ENCODE measurements at places on chromosomes 1 and 21.

DNA sequence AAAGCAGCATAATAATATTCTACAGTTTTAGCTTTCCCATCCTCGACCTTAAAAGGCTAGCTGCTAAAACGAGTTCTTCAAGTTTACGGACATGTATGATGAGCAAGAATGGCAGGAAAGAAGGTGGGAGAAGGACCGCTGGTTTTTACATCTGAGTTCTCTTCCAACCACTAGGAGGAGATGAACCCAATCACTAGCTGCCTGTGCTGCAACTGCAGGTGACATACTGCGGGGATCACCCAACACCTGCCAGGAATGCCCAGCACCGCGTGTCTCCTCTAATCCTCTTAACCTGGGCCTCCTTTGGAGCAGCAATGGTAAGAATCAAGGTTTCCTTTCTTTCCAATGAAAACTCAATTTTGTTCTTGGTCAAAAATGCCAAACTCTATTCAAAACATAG lies 23.5 kb downstream of the TOR3A start:
- no peak for DNase-seq

DNA sequence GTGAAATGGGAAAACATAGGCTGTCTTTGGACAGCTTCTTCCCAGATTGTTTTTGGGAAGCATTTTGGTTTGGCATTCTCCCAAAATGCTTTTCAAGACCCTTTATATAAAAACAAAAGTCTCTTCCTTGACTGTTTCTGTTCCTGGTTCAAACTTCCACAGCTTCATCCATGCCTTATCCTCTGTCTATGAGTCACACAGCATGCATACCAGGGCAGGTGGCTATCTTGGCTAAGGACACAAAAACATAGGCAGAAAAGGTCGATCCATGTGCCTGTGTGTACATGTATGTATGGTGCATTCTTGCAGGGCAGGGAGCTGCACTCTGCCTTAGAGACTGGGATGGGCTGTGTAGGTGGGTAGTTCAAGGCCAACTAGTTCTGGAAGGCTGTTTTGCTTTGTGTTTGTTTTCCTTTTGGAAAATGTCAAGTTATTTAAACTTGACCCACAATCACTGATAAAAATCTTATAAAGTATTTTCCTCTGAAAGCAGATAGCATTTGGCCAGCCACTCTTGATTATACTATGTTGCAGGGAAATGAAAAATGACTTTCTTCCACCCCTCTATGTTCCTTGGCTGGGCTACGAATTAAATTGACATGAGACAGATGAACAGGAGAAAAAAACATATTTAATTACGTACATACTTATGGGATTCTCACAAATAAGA lies 437.0 kb downstream of the SIPA1L2 start:
- DNase-seq = no peak

- no peak for DNase-seq
These were observed 156.2 kb upstream of the C8B start for GRCh38 chr1:57122031-57122430.

GRCh38 chr1:12488666-12489354 lies 129.2 kb downstream of the DHRS3 start:
- no peak for DNase-seq

DNA sequence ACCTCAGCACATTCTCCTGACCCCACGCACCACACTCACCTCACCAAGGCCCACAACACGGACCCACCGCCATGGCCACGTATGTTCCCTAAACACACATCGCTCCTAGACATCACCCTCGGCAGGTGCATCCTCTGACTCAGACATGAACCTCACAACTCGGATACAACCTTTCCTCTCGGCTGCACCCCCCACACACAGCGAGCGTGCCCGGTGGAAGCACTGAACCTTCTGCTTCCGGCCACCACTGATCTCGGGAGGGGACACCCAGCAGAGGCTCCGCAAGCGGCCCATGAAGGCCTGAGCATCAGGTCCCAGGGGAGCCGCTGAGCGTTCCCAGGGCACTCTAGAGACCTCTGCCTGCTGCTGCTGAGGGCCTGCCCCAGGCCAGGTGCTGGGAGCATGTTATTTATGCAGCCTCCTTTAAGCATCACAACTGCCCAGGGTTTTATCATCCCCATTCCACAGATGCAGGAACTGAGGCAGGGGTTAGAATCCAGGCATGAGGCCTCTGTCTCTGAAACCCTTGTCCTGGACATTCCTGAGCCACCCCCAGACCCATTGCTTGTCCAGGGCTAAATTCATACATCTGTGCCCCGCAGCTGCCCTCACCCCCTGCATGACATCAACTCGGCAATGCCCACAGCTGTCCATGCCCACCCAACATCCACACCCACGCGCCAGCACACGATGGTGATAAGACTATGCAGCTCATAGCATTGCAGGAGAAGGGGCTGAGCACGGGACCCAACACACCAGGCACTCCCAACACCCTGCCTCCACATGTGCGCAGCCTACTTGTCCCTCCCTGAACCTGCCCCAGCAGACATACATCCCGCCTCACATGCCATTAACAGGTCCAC lies 27.0 kb downstream of the SDC3 start:
- no peak for DNase-seq

GRCh38 chr1:89943846-89944781 lies 50.8 kb upstream of the ZNF326 start:
- no peak for DNase-seq

GRCh38 chr21:45451091-45451740 lies 46.3 kb downstream of the COL18A1 start:
- no peak for DNase-seq

DNA sequence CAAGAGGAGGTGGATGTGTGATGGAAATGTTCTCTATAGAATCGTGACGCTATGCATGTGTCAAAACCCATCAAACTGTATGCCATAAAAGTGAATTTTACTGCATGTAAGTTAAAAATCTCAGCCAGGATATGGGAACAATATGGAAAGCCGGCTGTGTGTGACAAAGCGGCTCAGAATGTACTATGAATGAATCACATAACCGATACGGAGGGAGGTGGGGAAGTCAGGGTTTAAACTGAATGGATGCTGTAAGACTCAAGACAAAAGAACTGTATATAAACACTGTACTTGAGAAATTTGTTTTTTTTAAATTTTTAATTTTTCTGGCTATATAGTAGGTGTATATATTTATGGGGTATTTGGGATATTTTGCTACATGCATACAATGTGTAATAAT lies 111.6 kb upstream of the PDE4B start:
- DNase-seq = no peak

DNA sequence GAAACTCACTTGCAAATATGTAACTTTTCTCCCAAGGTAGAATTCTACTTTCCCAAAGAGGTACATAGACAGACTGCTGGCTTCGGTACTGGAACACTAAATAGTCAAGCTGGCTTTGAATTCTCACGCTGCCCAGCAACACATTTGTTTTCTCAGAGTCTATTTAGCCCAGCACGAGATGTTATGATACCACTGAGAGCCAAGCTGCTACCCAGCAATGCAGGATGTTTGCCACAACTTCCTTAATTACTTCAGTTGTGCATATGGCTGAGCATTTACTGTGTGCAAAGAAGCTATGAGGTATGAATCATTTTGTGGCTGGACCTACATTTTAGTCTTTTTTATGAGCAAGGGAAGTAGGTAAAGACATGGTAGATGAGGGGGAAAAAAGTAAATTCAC lies 793.2 kb downstream of the PLA2G4A start:
- no peak for DNase-seq

- DNase-seq = no peak
These were observed 83.2 kb downstream of the RGL1 start for GRCh38 chr1:183887826-183888819.

- DNase-seq = no peak
These were observed 5.9 kb downstream of the PLOD1 start for GRCh38 chr1:11940260-11940921.

- DNase-seq = no peak
These were observed 23.9 kb upstream of the SPATA6 start for GRCh38 chr1:48495911-48496310.

DNA sequence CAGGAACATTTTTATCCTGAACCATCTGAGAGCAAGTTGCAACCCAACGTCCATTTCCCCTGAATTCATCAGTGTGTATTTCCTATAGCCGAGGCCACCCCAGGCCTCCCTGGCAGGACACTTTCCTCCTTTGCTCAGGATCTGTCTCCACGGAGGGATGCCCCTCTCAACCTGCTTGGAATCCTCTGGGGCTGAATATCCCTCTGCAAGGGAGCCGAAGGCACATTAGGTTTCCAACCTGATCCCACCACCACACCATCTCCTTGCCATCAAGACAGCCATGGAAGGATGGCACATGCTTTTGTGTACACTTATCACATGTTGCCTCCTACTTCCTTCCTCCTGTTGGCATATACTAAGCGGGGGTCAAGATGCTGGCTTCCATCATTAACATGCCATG lies 74.8 kb upstream of the EDN2 start:
- DNase-seq = no peak

Data from inflammatory macrophage treated with lipopolysaccharide for 1 hour (primary cell).